Suprapubic skin (tissue), 4 donors: ENCODE measurements at places on chromosomes 16 and 17.
A peak's percentile ranks its signal among the peaks of the same experiment; 100 is the strongest.

GRCh38 chr16:85888405-85889331 is 10.3 kb upstream of the IRF8 start:
- DNase-seq, result no peak

- no peak for DNase-seq
These were observed 4.9 kb downstream of the POLG2 start for GRCh38 chr17:64491994-64492393.

DNA sequence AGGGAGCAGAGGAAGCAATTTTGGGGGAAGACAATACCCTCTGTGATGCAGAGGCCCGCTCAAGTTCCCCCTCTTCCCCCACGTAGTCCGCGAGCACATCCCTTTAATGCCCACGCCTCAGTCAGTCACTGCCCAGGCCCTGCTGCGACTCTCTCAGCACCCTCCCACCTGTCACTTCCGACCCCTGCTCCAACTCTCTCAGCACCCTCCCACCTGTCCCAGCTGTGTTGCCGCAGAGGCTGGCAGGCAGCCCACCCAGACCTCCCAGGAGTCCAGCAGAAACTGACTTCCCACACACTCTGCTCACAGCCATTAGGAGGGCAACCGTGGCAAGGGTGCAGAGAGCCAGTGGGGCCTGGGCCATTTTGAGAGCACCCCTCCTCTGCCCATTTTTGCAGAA is 92.7 kb downstream of the WSCD1 start:
- DNase-seq, result no peak

DNA sequence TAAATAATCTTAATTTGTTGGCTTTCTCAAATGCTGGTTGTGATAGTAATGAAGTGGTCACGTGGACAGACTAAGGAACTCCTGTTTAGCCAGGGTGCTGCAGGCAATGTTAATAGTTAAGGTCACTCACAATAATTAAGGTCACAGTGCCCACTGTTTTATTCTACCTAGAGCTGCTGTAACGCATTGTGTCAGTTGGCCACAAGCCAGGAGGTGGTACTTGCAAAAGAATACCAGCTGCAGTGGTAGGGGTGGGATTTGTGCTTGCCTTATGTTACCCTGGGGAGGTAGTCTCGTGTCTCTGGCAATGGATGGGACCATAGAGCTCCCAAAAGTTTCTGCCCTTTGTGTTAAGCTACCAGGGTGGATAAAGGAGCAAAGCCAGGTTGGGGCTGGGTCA is 969.1 kb upstream of the CDH8 start:
- DNase-seq, result no peak

DNA sequence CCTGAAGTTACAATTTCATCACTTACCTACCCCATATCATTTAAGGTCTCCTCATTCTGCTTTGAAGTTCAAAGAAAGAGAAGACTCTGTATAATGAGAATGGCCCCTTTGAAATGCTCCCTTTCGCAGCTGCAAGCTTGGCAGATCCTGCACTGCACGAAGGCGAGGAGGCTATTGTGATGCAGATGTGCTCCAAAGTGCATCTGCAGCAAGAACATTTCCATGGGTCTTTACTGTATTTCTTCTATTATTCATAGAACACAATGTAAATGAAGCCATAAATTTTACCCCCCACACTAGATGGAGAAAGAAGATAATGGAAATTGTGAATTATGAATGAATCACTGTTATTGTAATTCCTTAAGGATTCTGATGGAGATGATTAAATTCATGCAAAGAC is 178.7 kb downstream of the CHD9NB start:
- DNase-seq, result no peak

DNA sequence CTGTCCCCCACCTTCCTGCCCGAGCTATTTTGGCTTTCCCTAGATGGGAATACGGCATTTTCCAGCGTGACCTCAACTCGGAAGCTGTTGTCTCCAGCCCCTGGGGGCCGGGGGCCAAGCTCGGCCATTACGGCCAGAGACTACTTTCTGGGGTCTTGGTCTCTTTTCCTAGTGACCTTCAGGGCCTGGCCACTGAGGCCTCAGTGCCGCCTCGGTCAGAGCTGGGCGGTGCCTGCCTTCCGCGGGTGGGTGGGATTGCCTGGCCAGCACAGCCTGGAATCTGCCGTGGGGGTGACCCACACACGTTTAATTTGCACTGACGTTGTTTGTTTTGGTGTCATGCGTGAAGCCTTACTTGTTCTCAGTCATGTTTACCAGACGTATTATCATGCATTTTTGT is 29.2 kb downstream of the TSC2 start:
- no peak for DNase-seq

- DNase-seq, result no peak
These were observed 12.9 kb upstream of the NLRC3 start for GRCh38 chr16:3589991-3590701.

DNA sequence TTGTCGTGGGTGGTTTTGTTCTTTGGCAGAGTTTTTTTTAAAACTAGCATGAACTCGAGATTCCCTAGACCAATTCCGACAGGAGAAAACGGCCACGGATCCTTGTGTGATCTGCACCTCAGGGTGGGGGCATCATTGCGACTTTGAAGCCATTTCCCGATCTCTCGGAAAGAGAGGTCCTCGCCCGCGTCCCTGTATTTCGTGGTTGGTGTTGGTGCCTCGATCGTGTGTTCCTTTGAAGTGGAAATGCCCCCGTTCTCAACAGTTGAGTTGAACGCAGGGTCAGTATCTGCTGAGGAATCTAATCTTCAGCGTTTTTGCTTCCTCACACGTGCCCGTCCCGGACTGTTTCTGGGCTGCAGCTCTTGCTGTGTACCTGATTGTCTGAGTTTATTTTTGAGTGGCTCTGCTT is 1.1 kb downstream of the CRAMP1 start:
- DNase-seq, result no peak

GRCh38 chr17:64459284-64459747 is 10.4 kb downstream of the MILR1 start:
- no peak for DNase-seq

GRCh38 chr16:53503991-53504663 is 1.1 kb upstream of the AKTIP start:
- DNase-seq, result peak; percentile 80

DNA sequence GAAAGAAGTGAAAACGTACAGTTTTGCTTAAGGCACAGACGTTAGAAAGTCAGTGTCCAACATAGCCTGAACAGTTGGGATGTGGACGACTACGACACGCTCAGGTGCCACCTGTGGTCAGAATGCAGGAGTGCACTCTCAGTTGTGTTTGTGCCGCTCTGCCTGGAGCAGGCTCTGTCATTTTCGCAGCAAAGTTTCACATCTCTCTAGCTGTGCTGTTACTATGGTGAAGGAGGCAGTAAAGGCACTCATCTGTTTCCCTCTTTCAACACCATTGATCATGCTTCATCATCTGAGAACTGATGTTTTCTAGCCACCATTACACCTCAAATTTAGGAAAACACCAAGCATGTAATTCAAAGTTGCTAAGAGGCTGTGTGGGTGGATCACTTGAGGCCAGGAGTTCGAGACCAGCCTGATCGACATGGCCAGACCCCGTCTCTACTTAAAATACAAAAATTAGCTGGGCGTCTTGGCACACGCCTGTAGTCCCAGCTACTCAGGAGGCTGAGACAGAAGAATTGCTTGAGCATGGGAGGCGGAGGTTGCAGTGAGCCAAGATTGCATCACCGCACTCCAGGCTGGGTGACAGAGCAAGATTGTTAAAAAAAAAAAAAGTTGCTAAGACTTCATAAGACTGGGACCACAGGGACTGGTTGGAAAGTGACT is 44.9 kb upstream of the DNAJA2 start:
- no peak for DNase-seq

DNA sequence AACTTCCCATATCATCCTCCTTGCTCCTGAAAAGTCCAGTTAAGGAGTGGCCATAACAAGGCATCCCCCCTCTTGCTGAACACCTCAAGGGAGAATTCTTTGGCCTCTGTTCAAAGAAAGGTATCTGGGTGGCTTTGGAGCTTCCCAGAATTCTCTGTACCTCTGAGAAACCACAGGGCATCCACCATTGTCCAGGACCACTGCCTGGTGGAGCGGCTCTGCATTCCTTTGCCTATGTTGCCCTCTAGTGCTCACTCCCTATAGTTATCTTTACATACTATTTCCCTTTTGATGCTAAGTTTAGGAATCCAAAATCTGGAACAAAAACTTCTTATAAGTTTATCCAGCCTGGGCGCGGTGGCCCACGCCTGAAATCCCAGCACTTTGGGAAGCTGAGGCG is 30.3 kb downstream of the CHD9NB start:
- no peak for DNase-seq
